ENCODE measurements at places on chromosomes 3 and 15.

GRCh38 chr3:187929112-187929816, 184.0 kb upstream of the BCL6 start:
- no peak for DNase-seq

GRCh38 chr3:188706176-188706575, 465.6 kb upstream of the TPRG1 start:
- no peak for DNase-seq

DNA sequence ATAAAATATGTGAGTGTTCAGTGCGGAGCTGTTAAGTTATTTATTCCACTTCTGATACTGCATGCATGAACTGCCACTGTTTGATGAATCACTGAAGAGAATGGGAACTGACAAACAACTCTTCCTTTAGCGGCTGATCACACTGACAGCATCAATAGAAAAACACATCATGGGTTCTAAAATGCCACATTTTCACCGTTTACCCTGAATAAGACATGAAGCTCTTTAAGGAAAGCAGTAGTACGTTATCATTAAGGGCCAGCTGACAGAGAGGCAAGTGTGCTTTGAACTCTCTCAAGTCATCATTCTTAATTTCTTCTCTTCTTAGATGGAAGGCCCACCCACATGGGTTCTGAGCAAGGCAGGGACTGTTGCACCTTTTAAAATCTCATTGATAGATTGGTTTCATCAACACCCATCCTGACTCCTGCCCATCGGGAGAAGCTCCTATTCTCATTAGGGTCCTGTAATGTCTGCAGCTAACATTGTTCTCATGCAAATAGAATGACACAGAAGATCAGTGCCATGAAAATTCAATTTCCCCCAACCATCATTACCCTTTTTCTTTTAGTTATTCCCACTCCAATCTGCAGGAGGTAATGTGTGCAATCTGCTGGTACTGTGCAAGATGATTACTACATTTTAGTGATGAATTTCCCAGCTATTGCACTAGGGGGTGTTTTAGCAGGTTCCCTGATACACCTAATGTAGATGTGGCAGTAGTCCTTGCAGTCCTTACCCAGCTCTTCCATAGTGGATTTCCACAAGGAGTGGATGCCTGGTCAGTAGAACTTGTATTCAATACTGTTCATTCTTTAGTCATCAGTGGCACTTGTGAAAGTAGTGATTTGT, 119.1 kb downstream of the ROBO2 start:
- no peak for DNase-seq

DNA sequence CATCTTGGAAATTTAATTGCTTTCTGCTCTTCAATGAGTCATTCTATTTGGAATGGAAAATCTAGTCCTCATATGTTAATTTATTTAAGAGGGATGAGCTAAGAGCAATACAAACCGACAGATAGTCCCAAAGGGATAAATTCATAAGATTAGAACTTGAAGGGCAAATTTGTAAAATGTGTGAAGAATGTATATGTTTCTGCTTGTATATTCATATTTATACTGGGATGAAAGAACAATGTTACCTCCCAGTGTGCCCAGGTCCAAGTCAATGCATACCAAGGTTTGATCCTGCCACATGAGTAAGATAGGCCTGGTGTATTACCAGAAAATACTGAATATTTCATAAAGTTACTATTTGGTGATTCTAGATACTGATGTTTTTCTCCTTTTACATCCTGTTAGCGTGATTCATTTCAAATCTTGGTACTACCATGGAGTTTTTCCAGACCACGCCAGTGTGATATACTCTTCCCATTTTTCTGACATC, 255.6 kb upstream of the SEMA6D start:
- DNase-seq = no peak

DNA sequence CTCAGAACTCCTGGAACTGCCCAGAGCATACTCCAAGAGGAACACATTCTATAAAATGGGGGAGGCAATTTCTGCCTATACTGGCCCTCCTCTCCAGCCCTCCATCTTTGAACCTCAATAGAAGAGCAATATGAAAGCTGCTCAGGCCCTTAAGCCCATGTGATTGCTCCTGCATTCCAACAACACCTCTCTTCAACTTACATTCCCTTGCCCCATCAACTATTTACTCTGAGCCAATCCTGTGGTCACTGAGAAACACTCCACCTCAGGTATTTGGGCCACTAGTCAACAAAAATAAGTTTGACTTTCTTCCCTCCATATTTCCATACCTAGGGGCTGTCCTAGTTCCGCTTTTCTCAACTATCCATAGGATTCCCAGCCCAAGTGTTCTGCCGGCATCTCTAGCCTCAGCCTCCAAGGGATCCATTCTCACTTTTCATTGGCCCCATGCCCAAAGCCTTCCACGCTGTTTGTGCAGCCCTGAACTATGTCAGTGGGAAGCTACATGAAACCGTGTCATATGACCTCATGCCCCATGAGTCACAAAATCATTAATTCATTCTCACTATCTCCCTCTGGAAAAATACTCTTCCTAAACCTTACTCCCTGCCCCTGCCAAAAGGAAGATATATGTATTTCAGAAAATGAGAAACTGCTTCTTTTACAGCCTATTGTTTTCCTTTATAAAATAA, 61.6 kb downstream of the GJD2 start:
- DNase-seq = no peak

Data from non-pigmented ciliary epithelial cell (primary cell).